ENCODE measurements at places on chromosomes 7 and 10. TPM values are rescaled to one million over a fixed set of nuclear protein-coding genes. Genes with fewer than 3 reads are reported as not detected.

Gene NMT2
- 23.4 TPM for total RNA-seq

Gene MYO3A
- 12.8 TPM for total RNA-seq

Gene STOX1
- total RNA-seq: 6.4 TPM

Gene TAF3
- total RNA-seq: 3.3 TPM

DNA sequence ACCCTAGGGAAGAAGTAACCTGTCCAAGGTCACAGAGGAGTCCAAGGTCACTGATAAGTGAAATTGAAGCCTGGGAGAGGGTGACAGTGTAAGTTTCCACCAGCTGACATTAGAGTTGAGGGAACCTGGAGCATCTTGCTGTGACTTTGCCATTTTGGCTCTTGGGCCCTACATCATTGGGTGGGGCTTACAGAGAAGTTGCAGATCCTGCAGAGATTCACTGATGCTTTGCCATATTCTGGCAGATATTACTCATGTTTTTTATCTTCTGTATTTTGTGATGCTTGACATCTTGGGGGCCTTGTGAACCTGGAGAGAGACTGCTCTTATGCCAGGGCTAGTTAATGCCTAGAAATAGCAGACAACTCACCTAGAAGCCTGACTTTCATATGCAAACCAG is 36.5 kb downstream of the SMKR1 start:
- DNase-seq: no peak
- H3K27me3 ChIP-seq: no peaks in the 10 kb centered on the region
- no peak overlapping the region for H3K4me3 ChIP-seq

DNA sequence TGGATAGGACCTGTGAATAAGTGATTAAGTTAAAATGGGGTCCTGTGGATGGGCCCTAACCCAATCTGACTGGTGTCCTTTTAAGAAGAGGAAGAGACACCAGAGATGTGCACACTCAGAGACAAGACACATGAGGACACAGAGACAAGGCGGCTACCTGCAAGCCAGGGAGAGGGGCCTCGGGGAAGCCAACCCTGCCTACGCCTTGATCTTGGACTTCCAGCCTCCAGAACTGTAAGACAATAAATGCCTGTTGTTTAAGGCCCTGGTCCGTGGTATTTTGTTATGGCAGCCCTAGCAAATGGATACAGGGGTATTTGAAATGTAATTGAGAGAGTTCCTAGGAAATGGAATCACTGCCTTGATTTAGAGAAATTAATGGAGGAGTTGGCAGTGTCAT is 225.3 kb downstream of the SKAP2 start:
- H3K36me3 ChIP-seq: no peaks in the 10 kb centered on the region
- H3K27me3 ChIP-seq: no peaks in the 10 kb centered on the region
- no peak overlapping the region for H3K27ac ChIP-seq
- H3K4me3 ChIP-seq: no peak overlapping the region
- no peaks in the 10 kb centered on the region for H3K4me1 ChIP-seq

- no peak overlapping the region for H3K4me3 ChIP-seq
- no peaks in the 10 kb centered on the region for H3K27me3 ChIP-seq
- peaks cover 4% of the 10 kb centered on the region for H3K4me1 ChIP-seq
- H3K27ac ChIP-seq: no peak overlapping the region
- DNase-seq: no peak
These were observed 88.5 kb downstream of the AVL9 start for GRCh38 chr7:32583791-32584190.

- peaks cover 7% of the 10 kb centered on the region for H3K4me1 ChIP-seq
- no peak overlapping the region for H3K4me3 ChIP-seq
- no peaks in the 10 kb centered on the region for H3K27me3 ChIP-seq
- H3K36me3 ChIP-seq: no peaks in the 10 kb centered on the region
- DNase-seq: peak; percentile 22
These were observed 35.4 kb upstream of the COL13A1 start for GRCh38 chr10:69766161-69766910.

DNA sequence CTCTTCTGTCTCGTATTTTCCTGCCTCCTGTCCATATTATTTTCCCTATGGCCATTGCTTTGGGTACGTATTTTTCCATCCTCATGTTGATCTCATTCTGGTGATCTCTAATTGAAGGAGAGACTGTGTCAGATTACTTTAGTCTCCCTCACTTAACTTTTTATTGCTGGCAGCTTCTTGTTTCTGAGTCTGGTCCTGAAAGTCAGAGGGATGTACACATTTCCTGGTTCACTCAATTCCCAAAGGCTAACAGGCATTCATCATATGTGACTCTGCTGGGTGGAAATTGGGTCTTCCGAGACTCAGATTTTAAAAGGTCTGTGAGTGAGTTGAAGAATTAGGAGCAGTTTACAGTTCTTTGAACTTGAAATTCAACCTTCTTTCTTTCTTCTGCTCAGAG is 10.9 kb downstream of the UMAD1 start:
- no peaks in the 10 kb centered on the region for H3K27me3 ChIP-seq
- H3K4me3 ChIP-seq: no peak overlapping the region
- no peaks in the 10 kb centered on the region for H3K36me3 ChIP-seq
- no peak overlapping the region for H3K27ac ChIP-seq
- DNase-seq: no peak
- no peaks in the 10 kb centered on the region for H3K4me1 ChIP-seq

GRCh38 chr7:22858640-22859561 is 36.3 kb upstream of the TOMM7 start:
- DNase-seq: no peak
- no peaks in the 10 kb centered on the region for H3K27me3 ChIP-seq
- peaks cover 10% of the 10 kb centered on the region for H3K4me1 ChIP-seq
- no peak overlapping the region for H3K27ac ChIP-seq
- no peaks in the 10 kb centered on the region for H3K36me3 ChIP-seq

GRCh38 chr7:133934977-133935330 is 192.2 kb upstream of the LRGUK start:
- no peaks in the 10 kb centered on the region for H3K36me3 ChIP-seq
- no peak overlapping the region for H3K27ac ChIP-seq
- H3K4me1 ChIP-seq: no peaks in the 10 kb centered on the region
- no peak overlapping the region for H3K4me3 ChIP-seq

GRCh38 chr7:5284304-5285281 is 1.9 kb downstream of the SLC29A4 start:
- H3K4me1 ChIP-seq: peaks cover 17% of the 10 kb centered on the region
- peak overlapping the region; percentile 40 for H3K27ac ChIP-seq
- no peak overlapping the region for H3K4me3 ChIP-seq
- peak; percentile 89 for DNase-seq
- no peaks in the 10 kb centered on the region for H3K27me3 ChIP-seq

DNA sequence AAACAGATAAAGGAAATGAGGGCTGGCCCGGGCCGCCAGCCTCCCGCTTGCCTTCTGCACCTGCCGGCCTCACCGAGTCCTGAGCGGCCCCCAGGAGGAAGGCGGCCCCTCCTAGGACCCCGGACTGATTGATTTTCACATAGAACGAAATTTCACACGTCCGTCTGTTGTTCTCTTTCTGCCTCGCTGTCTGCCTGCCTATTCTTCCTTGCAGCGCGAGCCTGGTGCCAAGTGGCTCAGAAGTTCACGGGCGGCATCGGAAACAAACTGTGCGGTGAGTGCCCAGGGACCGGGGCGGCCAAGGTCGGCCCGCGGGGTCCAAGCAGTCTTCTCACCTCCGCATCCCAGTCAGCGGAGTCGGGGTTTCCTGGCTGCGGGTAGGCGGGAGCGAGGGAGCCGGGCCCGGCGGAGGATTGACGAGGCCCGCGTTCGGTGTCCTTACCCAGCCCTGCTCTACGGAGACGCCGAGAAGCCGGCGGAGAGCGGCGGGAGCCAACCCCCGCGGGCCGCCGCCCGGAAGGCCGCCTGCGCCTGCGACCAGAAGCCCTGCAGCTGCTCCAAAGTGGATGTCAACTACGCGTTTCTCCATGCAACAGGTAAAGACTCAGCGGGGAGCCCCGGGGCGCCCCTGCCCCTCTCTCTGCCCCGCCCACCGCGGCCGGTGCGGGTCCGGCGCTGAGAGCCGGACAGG is 967 bp downstream of the GAD2 start:
- no peaks in the 10 kb centered on the region for H3K36me3 ChIP-seq
- DNase-seq: peak; percentile 6
- peaks cover 100% of the 10 kb centered on the region for H3K27me3 ChIP-seq
- no peak overlapping the region for H3K27ac ChIP-seq

GRCh38 chr7:26686448-26686981 is 177.9 kb downstream of the SKAP2 start:
- peak; percentile 62 for DNase-seq
- H3K27me3 ChIP-seq: no peaks in the 10 kb centered on the region
- peaks cover 31% of the 10 kb centered on the region for H3K4me1 ChIP-seq
- no peak overlapping the region for H3K4me3 ChIP-seq
- no peaks in the 10 kb centered on the region for H3K36me3 ChIP-seq
